ENCODE measurements at places on chromosomes 12 and 14.
A peak's percentile ranks its signal among the peaks of the same experiment; 100 is the strongest.

DNA sequence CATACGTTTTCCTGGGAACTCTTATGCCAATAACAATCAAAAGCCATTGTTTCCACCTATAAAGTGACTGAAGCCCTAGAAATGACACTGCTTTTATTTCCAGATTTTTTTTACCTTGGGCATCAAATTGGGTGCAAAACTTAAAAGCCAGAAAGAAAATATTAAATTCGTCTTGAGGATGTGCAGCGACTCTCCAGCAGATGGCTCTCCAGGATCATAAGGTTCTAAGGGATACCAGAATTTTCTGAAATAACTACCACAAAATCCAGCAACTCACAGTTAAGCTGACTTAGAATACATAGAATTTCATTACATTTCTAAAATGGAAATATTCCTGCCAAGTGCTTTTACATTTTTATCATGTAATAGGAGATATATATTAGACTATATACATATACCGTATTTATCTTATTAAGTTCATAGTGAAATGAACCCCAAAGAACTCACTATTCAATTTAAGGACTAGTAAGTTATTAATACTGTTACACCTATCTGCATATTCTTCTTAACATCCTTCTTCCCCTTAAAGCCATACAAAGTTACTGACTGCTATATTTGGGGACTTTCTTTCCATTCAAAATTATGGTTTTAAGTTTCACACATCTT is 44.0 kb downstream of the ARMH4 start:
- no peak for DNase-seq

DNA sequence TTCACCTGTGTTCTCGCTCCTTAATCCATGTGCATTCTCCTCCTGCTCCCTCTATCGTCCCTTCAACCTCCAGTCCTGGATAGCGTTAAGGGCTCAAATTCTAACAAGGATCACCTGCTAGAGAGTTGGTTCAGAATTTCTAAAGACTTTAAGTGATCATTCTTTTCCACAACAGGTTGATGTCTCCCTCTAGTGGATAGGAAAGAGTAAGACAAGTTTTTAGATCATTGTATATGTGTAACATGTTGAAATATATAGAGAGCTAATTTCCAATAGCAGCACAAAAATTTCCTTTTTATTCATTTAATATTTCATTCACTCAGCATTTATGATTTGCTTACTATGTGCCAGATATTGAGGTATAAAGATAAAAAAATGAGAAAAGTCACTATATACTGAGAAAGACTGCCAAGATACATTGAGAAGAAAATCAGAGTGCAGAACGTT is 9.3 kb upstream of the ESR2 start:
- DNase-seq: no peak

- peak; percentile 21 for DNase-seq
Measured at GRCh38 chr12:31749024-31749704, 20.3 kb upstream of the AMN1 start.

DNA sequence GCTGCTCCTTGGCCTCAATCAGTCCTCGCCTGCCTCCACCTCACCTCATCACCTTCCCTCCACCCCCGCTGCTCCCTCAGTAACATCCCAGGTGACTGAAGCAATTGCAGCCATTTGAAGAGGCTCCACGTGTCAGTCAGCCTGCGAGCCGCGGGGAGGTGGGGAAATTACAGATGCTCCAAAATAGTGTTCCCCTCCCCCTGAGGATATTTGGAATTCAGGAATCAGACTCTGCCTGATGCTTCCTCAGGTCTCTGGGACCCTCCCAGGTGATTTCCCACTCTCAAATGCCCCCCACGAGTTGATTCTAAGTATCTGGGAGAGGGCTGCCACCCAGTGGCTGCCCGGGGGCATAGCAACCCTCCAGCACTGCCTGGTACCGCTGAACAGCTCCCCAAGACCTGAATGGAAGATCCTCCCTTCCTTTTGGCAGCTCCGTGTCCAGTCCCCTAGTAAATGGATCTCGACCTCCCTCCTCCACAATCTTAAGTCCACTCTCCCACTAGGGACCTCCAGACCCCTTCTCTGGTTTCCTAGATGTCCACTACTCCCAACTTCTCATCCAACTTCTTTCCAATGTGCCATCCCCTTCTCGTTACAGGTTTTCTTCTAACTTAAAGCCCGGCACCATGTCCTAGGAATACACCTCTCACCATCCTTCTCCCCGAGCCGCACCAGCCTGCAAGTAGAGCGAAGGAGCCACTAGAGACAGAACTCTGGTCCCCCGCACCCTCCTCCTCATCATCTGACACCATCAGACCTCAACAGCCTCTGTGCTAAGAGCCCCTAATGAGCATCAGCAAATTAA is 1.4 kb upstream of the ASIC1 start:
- DNase-seq: peak; percentile 52

DNA sequence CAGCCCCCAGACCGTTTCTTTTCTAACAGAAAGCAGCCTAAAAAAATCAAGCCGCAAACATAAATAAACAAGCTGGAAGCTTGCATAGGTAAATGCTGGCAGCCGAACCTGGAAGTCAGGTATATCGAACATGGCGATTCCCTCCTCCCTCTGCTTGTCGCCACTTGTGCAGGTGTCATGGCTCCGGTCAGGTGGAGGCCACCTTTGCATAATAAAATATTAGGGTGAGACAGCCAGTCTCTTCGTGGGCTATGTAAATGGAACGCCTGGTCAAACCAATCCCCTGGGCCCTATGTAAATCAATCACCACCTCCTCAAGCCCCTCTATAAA is 223.9 kb upstream of the DAAM1 start:
- no peak for DNase-seq

DNA sequence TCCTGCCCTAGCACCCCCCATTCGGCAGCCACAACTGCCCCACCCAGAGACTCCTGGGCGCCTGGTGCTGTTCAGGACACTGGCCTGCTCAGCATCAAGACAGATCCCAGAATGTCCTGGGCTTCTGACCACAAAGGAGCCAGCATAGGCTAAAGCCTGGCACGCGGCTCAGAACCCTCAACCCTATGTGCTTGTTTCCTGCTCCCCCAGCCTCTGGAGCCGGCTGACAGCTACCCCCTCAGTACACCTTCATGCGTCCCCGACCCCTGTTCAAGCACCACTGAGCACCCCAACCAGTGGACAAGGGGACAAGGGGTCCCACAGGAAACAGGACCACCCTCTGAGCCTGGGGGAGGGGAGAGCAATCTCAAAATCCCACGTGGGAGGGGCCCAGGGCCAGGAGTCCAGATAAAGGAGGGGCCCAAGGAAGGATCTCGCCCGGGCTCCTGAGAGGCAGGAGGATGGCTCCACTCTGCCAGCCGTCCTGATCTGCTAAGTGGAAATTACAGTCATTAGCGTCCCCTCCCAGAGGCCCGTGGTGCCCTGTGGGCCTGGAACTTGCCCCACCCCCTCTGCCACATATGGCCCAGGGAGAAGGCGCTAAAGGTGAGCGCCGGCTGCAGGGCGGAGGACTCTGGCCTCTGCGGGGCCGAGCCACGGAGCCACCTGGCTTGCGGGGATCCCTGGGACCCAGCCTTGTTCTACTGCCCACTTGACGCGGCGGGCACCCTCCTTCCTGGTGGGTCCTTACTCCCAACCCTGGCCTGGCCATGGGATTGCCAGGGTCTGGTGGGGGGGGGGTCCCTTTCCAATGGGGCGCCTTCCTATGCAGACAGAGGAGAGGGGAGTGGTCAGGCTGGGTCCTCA is 27.2 kb upstream of the GPR132 start:
- no peak for DNase-seq

- DNase-seq: no peak
Measured at GRCh38 chr12:28800129-28800528, 348.9 kb upstream of the FAR2 start.

GRCh38 chr12:1444142-1444516 is 150.3 kb downstream of the FBXL14 start:
- no peak for DNase-seq

- peak; percentile 56 for DNase-seq
Measured at GRCh38 chr12:14961466-14962152, at the start of gene ARHGDIB. Gene ARHGDIB, minus strand, starts transcription at chr12:14961601. Its CDS starts 10,889 bp downstream, at chr12:14950712.

DNA sequence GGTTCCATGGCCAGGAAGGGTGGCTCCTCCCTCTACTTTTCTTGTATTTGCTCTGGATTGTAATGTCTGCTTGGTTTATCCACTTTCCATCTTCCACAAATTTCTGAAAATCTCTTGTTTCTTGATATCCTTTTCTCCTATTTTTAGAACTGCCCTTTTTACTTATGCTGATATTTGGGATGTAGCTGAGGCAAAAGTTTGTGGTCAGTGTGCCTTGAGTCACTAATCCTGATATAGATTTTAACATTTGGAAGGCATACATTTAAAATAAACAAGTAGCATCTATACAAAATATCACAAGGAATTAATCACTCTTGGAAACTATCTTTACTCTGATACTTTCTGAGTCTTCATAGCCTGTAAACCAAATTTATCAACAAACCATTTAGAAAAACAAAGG is 11.0 kb downstream of the GRIP1 start:
- no peak for DNase-seq

DNA sequence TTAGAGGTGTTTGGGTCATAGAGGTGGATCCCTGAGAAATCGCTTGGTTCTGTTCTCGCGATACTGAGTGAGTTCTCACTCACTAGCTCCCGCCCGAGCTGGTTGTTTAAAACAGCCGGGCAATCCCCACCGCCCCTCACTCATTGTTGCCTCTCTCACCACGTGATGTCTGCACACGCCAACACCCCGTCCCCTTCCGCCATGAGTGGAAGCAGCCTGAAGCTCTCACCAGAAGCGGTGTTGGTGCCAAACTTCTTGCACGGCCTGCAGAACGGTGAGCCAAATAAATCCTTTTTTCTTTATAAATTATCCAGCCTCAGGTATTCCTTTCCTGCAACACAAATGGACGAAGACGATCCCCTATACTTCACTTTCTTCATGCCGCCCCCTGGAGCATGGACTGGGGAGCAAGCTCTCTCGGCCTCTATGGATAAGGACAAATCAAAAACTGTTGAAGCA is 45.4 kb upstream of the CCND2 start:
- DNase-seq: no peak

DNA sequence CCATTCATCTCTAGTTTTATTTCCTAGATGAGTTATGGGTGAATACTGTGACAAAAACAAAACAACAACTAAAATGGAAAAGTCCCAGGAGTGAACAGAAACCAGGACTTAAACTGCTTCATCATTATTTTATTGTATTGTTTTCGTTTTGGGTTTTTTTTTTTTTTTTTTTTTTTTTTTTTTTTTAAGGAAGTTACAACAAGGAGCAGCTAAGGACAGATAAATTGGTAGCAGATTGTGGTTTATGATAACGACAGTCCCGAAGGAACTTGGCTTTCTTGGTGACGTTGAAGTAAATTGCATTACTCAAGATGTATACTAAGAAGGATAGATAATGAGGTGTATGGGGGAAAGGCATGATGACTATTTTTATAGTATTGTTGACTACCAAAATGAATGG is 866.3 kb downstream of the NRXN3 start:
- no peak for DNase-seq

GRCh38 chr14:75050852-75051555 is at the start of gene MLH3:
Gene MLH3, minus strand, starts transcription at chr14:75051467. Its CDS starts 1,812 bp downstream, at chr14:75049655.
- peak; percentile 61 for DNase-seq

GRCh38 chr14:100764471-100765115 is 37.9 kb downstream of the DLK1 start:
- no peak for DNase-seq

DNA sequence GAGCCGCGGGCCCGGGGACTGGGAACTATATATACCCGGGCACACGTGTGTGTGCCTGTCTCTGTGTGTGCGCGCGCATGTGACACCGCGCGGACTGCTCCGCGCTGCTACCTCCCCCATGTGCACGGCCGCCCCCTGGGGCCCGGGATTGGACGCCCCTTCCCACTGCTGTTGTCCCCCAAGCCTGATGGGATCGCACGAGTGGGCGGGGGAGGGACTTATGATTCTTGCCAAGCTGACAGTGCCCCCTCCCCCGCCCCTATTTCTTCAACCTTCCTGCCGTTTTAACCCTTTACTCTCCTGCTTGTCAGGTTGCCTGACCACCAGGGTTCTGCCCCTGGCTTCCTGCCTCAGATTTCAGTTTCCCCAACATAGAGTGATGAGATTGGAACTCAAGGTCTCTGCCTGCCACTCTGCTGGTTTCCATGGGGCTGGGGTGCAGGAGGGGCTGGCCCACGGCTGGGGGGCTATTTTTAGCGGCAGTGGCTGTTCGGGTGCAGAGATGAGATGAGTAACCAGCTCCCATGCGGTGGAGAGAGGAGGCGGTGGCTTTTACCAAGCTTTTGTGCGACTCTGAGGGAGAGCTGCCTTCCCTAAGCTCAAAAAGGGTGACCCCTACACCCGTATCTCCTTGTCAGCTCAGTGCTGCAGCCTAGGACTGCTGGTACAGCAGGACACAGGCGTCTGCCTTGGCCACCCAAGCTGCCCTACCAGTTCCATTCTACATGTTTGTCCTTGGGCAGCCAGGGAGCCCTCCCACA is at the start of gene DDN:
TSS of gene DDN (minus strand) at position 5 of the 761 bp plus-strand sequence. CDS start 88 bp downstream, outside the sequence.
- no peak for DNase-seq

DNA sequence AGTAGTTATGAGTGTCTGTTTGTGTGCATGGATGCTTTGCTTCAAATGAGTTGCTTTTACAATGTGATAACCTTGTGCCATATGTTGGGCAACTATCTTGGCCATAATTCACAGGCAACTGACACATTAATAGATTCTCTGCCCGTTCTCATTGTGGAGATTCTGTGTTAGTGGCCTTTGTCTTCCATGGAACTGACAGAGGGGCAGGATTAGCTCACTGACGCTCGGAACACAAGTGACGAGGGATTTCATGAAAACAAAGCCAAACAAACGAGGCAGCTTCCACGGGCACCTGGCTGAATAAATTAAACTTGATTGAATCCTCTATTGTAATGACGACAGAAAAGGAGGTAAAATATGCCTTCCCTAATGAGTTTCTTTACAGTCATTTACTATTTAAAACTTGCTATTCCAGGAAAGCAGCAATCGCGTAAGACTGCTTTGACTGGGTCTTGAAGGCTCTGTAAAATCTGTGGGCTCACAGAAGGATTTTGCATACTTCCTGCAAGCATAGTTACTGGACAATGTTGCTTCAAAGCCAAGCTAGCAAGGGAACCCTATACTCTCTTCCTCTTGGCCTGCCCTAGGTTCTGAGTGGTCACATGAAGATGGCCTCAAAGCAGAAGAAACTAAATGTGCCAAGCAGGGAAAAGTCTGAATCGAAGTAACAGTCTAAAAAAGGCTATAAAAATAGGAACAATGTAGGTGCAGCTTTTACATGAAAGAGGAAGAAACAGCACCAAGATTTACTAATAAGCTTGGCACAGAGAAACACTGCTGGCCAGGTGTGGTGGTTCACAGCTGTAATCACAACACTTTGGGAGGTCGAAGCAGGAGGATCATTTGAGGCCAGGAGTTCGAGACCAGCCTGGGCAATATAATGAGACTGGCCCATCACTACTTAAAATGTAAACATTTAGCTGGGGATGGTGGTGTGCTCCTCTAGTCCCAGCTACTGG is 28.1 kb upstream of the SINHCAF start:
- no peak for DNase-seq

DNA sequence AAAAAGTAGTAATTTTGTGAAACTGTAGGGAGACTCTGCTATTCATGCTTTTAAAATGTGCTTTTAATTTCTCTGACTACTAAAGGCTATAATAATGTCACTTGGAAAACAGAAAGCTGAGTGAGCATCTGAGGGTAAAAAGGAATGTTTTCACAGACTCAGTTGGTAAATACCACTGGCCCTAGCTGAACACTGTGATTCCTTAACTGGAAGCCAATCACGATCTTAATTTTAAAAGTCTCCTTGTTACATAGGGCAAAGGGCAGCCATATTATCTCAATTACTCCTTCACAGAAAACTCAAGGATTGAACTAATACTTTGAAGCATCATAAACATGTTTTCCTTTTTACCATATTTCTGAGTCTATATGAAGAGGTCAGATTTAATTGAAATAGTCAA is 41.9 kb downstream of the PAWR start:
- DNase-seq: no peak

GRCh38 chr12:86735072-86735471 is 478.9 kb upstream of the MGAT4C start:
- DNase-seq: no peak

All from stimulated activated CD4-positive, alpha-beta T cell treated with anti-CD3 and anti-CD28 coated beads, TNF-alpha, amount 100 ng/mL, for 1 hour (primary cell).